HTR-8/SVneo (cell line): ENCODE measurements at places on chromosomes 5 and 9.
A peak's percentile ranks its signal among the peaks of the same experiment; 100 is the strongest.

- no peak for DNase-seq
Measured at GRCh38 chr9:133188843-133189180, 20.2 kb downstream of the OBP2B start.

- no peak for DNase-seq
Measured at GRCh38 chr5:142998316-142999020, 228.3 kb downstream of the ARHGAP26 start.

- peak; percentile 73 for DNase-seq
Measured at GRCh38 chr9:137067860-137068538, 2.4 kb downstream of the SAPCD2 start.

- DNase-seq: no peak
Measured at GRCh38 chr5:139954022-139954421, 89.1 kb downstream of the NRG2 start.

- DNase-seq: no peak
Measured at GRCh38 chr5:14223372-14223771, 80.2 kb downstream of the TRIO start.

- no peak for DNase-seq
Measured at GRCh38 chr9:35341585-35341984, 148.3 kb upstream of the RUSC2 start.

- DNase-seq: no peak
Measured at GRCh38 chr5:150809363-150809762, 30.8 kb downstream of the SMIM3 start.

DNA sequence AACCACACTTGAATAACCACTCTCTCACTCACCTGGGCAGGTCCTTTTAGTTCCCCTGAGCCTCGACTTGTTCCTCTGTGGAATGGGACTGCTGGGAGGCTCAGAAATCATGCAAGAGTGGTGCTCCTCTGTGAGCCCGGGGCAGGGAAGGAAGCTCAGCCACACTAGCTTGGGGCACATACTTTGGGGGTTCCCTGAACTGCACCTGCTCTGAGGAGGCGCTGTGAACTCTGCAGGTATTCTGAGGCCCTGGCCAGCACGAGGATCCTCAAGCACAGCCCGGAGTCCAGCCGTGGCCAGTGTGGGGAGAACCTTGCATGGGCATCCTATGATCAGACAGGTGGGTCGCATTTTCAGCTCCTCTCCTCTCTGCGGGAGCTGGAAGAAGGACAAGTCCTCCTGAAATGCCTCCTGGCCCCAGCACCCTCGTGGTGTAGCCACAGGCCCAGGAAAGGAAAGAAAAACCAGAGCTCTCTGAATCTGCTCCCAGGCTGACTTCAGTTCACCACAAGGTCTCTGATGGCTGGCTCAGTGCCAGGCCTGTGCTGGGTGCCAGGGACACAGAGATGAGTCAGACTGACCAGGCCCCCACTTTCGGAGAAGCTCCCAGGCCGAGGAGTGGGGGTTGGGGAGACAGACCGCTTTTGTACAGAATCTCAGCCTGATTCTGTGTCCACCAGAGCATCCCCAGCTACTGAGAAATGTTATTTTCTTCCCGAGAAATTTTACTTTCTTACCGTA lies 11.9 kb downstream of the GLIPR2 start:
- DNase-seq: peak; percentile 97

DNA sequence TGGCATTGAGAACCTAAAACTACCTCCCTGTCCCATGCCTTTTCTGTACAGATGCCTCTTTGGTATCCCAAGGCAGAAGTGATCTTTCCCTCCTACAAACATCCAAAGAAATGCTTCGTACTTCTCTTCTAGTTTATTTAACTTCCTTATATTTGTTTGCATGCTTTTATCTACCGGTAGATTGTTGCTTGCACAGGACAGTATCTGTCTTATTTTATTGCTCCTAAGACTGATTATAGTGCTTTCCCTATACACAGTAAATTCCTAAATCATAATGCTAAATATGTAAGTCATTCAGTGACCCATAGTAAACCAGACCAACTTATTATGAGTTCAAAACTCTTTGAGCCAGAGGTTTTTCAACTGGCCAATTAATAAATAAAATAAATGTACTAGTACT lies 156.9 kb downstream of the PRELID2 start:
- no peak for DNase-seq

GRCh38 chr5:89900346-89900745 lies 509.2 kb downstream of the CETN3 start:
- DNase-seq: no peak

GRCh38 chr9:129995409-129996160 lies 47.4 kb downstream of the FNBP1 start:
- no peak for DNase-seq

- no peak for DNase-seq
Measured at GRCh38 chr5:131787736-131788135, 9.1 kb downstream of the FNIP1 start.

DNA sequence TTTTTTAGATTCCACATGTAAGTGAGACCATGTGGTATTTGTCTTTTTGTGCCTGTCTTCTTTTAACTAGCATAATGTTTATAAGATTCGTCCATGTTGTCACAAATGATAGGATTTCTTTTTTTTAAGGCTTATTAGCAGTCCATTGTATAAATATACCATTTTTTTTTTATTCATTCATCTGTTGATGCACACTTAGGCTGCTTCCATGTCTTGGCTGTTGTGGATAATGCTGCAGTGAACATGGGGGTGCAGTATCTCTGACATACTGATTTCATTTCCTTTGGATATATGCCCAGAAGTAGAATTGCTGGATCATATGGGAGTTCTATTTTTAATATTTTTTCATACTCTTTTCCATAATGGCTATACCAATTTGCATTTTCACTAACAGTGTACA lies 48.7 kb downstream of the KIAA1958 start:
- no peak for DNase-seq

DNA sequence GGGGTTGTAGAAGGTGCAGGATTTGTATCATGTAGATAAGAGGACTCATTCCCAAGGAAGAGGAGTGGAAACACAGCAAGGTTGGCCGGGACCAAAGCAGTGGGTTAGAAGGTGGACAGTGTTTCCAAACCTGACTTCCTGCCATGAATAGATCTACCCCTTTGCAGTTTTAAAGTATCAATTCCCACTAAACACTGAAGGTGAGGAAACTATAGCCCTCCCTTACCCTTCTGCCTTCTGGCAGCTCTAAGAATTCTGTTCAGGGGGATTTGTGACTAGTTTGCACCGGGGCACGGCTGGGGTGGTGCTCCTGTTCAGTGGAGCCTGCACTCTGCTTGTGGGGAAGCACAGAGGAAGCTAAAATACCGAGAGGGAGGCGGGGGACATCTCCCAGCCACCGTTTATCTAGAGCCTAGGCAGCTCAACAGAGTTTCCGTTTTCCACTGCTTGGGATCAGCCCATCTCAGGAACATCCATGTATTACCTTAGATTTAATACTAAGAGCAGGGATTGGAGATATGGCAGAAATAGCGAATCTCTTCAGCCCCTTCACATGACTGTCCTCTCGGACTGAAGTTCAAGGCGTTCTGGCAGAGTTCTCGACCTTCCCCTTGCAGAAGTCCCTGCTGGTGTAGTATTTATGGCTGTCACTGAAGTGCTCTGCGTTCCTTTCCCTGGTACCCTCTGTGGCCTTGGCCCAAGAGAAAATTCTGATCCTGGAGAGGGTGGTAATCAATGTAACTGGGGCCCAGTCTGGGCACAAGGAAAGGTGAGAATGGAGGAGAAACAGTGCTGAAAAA lies 5.4 kb downstream of the ISL1 start:
- DNase-seq: no peak

- no peak for DNase-seq
Measured at GRCh38 chr5:100841358-100842076, 61.6 kb downstream of the ST8SIA4 start.

DNA sequence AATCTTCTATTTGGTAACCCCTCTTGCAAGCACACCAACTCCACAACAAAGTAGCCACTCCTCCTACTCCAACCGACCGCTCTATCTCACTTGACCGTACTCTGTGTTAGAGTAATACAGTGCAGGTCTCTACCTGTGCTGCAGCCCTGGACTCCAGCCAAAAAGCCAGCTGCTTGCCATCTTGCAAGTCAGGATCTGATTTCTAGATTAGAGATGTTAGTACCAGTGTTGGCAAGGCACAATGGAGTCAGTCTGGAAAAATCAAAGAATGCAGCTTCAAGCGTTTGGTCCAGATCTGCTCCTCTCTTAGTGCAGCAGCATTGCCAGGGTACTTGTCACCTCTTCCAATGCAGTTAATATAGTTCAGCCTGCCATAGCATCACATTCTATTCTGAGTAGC lies 477.6 kb downstream of the ZSWIM6 start:
- DNase-seq: no peak

DNA sequence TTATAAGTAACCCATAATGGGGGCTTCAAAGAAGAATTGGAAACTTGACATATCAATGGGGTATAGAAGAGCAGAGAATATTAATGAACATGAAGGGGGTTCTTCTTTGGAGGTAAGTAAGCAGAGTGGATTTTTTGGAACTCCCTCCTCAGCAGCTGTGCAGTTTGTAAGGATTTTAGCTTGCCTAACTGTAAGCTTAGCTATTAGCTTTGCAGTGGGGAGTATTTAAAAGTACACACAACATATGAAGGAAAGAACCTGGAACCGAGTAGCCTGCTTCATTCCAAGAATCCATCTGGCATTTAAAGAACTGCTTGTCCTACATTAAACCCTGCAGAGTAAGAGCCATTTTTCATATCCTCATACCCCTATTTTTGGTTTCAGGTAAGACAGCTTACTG lies 2.2 kb upstream of the PBX3 start:
- no peak for DNase-seq

DNA sequence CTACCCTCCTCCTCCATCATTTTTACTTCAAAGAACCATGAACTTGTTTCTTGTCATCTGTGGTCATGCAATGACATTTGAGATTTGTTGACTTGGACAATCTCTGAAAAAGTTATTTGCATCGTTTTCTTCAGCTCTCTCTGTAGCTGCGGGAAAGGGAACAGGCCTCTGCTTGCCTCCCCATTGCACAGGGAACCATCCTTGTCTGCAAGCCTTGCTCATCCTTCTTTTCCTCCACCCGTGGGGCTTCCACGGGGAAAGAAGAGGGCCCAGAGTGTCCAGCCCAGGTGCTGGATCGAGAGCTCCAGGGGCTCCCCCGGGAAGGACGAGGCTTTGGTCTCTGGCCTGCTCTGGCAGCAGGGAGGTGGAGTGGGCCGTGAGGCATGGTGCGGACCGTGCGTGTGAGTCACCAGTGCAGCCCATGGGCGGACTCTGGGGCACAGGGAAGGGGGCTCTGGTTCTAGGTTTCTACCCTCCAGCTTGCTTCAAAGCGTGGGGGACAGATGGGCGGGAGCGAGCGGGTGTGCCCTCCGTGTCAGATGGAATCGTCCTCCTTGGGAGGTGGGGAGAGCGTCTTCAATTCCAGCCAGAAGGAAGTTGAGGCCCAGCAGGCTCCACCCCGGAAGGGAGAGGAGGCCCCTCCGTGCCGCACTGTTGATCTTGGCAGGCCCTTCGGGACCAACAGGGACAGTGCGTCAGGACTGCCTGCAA lies 6.0 kb upstream of the IRX4 start:
- DNase-seq: no peak

- no peak for DNase-seq
Measured at GRCh38 chr9:114056527-114056926, 21.6 kb downstream of the AMBP start.

DNA sequence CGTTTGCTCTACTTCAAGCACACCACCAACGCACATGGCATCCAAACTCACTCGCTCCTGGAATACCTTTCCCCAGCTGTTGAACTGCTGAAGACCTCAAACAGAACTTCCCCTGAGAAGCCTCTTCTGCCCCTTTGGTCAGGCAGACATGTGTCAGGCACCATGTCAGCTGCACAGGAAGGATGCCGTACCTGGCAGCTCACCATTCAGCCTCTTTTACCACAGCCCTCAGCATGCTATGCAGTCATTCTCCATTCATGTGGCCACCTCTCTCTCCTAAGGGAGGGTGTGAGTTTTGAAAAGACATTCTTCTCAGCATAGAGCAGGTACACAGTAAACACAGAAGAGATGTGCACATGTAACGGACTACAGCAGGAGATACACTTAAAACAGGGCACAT lies 14.2 kb downstream of the IL4 start:
- DNase-seq: no peak

GRCh38 chr5:128770907-128771306 lies 194.4 kb upstream of the SLC27A6 start:
- DNase-seq: no peak

DNA sequence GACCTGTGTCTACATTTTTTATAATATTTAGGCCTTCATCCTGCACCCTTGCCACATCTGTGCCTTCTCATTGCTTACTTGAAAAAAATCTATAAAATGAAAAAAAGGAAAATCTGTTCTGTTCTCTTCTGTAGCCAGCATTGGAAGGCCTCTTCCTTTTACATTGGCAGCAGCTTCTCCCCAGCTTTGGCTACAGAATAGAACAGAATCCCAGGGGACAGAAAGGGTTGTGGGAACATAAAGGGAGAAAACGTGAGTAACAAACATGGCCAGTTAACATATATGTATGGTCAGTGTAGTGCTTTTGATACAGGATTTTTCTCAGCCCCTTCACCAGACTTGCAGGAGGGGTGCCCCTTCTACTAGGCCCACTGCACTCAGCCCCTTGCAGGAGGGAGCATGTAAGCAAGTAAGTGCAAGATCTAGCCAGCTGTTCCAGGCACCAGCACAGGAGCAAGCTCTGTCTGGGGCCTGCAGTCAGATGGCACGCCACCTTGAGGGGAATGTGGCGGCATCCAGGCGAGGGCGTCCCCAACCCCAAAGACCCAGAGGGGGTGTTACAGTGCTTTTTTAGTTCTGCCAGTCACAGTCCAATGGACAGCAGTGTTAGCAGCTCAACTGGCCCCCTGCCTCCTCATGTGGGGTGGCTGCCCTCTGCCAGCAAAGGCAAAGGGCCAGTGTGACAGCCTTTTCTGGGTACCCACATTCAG lies 330.5 kb upstream of the ZNF462 start:
- no peak for DNase-seq

DNA sequence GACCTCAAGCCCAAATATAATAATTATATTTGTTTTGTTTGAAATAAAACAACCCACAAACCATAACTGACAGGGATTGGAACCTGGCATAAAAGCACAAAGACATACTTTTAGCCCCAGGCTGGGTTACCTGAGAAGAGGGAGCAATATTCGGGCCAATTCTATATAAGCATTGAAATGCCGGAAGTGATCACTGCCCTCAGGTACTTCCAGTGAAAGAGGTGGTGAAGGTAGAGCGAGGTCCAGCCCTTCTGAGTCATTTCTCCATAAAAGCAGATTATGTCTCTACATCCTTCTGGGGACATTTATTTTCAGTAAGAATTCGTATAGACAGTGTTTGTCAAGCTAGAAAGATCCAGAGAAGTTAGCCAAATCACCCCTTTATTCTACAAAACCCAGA lies 59.6 kb downstream of the GCNT4 start:
- no peak for DNase-seq

DNA sequence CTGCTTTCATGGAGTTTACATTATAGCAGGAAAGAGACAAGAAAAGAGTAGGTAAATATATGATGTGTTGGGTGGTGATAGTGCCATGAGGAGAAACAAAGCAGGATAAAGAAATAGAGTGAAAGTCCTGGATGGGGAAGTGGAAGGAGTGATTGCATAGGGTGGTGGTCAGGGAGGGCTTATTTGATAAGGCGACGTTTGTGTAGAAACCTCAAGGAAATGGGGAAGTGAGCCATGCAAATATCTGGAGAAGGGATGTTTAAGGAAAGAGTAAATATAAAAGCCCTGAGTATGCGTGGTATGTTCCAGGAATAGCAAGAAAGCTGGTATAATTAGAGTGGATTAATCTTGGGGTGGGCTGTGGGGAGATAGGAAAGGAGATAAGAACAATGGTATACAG lies 134.7 kb upstream of the SV2C start:
- DNase-seq: no peak
